ENCODE measurements at places on chromosomes 12 and 14.

- DNase-seq, result no peak
Measured at GRCh38 chr14:98808494-98809407, 463.2 kb downstream of the BCL11B start.

GRCh38 chr14:104879983-104880565 lies 15.0 kb downstream of the CEP170B start:
- DNase-seq, result no peak

- DNase-seq, result no peak
Measured at GRCh38 chr12:66189486-66189843, 451 bp downstream of the IRAK3 start.

DNA sequence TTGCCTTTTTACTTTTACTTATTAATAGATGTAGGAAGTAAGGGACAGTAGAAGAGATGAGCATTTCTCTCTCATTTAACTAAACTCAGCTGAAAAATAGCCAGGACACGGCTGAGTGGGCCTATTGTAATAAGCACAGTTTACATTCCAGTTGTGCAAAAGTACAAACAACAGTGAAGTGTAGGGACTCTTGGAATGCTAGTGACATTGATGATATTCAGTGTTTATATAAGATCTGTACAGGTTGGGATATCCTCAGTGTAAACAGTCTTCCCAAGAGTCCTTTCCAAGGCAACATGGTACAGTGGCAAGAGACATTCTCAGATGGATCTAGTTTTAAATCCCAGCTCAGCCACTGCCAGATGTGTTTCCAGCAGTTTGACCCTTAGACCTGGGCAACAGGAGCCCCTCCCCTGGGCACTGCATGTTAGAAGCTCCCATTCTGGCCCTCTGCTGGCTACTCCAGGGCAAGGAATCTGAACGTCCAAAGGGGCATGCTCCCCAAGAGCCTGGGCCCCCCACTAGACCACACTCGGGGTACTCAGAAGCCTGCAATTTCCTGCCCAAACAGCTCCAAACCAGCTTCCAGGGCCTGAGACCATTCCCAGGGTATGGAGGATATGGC lies 55.3 kb downstream of the STAB2 start:
- DNase-seq, result no peak

- no peak for DNase-seq
Measured at GRCh38 chr14:67650151-67650550, 24.3 kb downstream of the VTI1B start.

- DNase-seq, result no peak
Measured at GRCh38 chr14:38184132-38184531, 23.6 kb upstream of the SSTR1 start.

DNA sequence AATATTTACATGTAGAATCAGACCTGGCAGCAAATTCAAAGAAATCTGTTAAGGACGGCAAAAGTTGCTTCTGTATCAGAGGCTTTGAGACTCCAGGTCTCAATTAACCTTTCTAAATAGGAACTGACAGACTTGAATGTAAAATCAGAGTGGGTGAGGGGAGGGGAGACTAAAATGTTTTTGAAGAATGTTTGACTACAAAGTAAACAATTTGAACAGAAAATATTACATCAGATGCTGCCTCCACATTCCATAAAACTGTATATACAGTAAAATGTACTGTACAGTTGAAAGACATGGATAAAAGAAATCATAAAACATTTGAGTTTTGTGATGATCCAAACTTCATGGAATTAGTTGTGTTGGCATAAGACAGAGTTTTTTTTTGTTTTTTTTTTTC lies 49.5 kb upstream of the POC1B start:
- no peak for DNase-seq

GRCh38 chr12:65868133-65868705 lies 43.9 kb downstream of the HMGA2 start:
- no peak for DNase-seq

- no peak for DNase-seq
Measured at GRCh38 chr14:69132513-69133181, 20.3 kb downstream of the DCAF5 start.

Measured in iPS DF 6.9 (cell line).